AG08395 (cell line): ENCODE measurements at places on chromosomes 2 and 18.

GRCh38 chr18:31102025-31102684 lies at the start of gene DSC2:
TSS of gene DSC2 (minus strand) at chr18:31102421. CDS start at chr18:31101971, 450 bp downstream.
- DNase-seq, result no peak

DNA sequence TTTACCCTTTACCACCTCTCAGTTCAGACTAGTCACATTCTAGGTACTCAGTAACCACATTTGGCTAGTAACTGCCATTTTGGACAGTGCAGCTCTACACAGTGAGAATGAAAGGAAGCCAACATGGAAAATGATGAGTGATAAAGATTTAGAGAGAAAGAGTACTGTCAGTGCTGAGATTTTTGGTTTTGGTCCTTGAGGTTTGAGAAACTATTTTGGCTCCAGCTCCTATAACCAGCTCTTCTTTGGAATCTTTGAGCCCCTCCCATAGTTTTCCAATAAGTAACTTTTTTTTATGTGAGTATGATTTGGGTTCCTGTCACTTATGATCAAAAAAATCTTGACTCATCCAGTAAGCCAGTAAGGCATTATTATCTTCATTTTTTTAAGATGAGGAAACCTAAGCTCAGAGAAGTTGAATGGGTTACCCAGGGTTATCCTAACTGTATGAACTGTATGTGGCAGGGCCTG lies 173.0 kb downstream of the BABAM2 start:
- DNase-seq, result peak; percentile 43

- no peak for DNase-seq
Observed at GRCh38 chr2:149954981-149955600, 367.5 kb upstream of the MMADHC start.

DNA sequence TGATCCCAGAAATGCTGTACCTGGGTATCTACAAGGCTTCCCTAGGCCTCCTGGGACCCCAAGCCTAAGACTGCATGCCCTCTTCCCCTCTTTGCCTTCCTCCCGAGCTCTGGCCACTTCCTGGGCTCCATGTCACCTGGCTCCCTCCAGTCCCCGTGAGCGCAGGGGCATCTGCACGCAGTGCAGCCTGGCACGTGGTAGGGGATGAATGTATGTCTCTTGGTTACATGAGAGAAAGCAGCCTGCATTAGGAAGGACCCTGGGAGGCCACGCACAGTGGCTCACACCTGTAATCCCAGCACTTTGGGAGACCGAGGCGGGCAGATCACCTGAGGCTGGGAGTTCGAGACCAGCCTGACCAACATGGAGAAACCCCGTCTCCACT lies 15.8 kb downstream of the PASK start:
- no peak for DNase-seq

DNA sequence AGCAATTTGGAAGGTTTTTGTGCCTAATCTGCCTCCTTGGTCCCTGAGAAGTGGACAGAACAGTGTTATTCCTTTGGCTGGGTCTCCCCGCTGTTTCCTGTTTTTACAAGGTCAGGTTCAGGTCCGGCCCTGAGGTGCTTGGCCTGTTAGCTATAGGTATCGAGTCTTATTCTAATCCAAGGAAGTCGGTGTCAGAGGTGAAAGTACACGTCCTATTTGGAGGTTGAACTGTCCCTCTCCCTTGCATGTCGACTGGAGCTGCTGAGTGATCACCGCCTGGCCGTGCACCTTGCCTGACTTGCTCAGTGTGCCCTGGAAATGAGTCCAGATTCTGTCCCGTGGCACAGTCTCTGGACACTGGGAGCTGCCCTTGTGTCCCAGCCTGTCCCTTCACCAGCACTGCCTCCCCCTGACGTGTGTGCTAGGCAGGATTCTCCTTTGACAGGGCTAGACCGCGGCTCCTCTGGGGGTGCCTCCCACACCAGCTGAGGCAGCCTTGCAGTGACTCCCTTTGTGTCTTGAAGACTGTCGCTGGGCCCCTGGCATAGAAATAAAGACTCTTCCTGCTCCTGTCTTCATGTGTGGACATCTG lies 65.7 kb upstream of the RBM44 start:
- no peak for DNase-seq
